Endothelial cell of umbilical vein (primary cell): ENCODE measurements at places on chromosomes 1 and 21. TPM values are rescaled to one million over a fixed set of nuclear protein-coding genes. Genes with fewer than 3 reads are reported as not detected.

- no peak for DNase-seq
Observed at GRCh38 chr1:61523893-61524605, 200.9 kb downstream of the TM2D1 start.

KRTAP21-2 gene
- not detected in 2 replicates for total RNA-seq

- DNase-seq: no peak
Observed at GRCh38 chr1:86775395-86775794, 71.0 kb downstream of the SH3GLB1 start.

- no peak for DNase-seq
Observed at GRCh38 chr1:36989241-36989640, 45.1 kb downstream of the GRIK3 start.

GRCh38 chr1:84385347-84385746 lies 12.9 kb upstream of the DNASE2B start:
- no peak for DNase-seq

DNA sequence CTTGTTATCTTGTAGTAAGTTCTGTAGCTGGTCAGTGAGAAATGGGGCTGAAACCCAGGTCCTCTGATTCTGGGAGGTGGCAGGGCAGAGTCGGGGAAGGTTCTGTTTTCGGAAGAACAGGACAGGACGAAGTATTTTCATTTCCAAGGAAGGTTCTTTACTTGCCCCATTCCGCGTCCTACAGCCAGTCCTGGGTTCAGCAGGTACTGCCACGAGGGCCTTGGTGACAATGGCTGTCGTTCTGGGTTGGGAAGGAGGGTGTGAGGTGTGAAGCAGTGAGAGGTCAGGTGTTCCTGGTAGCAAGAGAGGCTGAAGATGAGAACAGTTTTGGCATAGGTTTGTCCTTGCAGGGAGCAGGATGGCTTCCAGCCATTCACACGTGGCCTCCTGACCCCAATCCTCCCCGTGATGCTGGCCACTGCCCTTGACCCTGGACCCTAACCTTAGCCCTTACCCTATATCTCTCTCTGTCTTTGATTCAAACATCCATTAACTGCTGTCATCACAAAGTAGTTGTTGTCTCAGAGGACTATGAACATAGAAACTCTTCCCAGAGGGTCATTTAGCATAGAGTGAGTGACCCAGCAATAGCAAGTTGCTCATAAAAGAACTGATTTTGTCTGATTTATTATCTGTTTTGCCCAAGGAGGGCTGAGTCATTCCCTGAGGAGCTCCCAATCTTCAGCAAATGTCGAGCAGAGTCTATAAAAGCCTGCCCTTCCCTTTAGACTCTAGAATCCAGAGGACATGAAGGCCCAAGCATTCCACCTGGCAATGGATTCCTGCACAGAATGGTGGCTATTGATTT lies 25.0 kb downstream of the VASH2 start:
- DNase-seq: no peak

DNA sequence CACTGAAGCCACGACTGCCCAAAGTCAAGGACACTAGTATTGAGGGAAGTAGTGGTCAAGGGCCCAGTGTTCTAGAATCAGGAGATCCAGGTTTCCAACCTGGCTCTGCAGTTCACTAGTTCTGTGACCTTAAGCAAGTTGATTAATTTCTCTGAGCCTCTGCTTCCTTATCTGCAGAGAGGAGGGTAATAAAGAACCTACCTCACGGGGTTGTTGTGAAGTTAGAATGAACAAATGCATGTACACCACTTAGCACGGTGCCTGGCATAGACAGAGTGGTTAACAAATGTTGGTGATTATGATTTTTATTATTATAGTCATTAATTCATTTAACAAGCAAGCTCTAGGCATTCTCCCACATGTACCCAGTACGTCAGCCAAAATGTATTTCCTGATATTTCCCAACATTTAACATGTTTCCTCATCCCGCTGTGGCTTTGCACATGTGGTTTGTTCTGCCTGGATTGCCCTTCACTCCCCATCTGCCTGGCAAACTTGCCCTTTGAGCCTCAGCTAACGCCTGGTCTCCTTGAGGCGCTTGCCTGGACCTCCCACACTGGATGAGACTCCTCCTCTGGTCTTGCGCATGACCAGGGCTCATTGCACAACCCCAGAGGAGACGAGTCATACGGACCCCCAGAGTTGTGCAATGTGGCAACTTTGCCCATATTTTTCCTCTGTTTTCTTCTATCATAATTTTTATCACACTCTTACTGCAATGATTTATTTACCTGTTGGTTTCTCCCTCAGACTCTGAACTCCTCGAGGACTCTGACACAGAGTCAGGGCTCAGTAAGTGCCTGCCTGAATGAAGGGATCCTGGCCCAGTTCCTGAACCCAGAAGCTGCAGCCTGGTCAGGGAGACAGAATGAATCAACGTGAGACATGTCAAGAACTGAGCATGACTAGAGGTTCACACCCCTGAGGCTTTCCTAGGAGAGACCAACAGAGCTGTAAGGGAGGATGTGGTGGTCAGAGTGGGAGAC lies 20.7 kb upstream of the MFSD2A start:
- DNase-seq: no peak

CYP4B1 gene
- total RNA-seq: not detected in 2 replicates

GRCh38 chr21:24204641-24205040 lies 1402.6 kb downstream of the MRPL39 start:
- no peak for DNase-seq

ERG gene
- 210 and 223 TPM in 2 replicates for total RNA-seq

GRCh38 chr1:244054247-244054923 lies 3.3 kb downstream of the ZBTB18 start:
- no peak for DNase-seq

- DNase-seq: no peak
Observed at GRCh38 chr1:215878843-215879242, 311.7 kb downstream of the KCTD3 start.

GRCh38 chr21:43829575-43830119 lies 35.4 kb upstream of the AGPAT3 start:
- no peak for DNase-seq

GRCh38 chr1:234281826-234282489 lies 91.3 kb upstream of the COA6 start:
- DNase-seq: no peak

PADI4 gene
- total RNA-seq: not detected in 2 replicates

HES2 gene
- 9.4 and 13.3 TPM in 2 replicates for total RNA-seq

- no peak for DNase-seq
Observed at GRCh38 chr1:78292361-78292760, 198.4 kb upstream of the PTGFR start.

DNA sequence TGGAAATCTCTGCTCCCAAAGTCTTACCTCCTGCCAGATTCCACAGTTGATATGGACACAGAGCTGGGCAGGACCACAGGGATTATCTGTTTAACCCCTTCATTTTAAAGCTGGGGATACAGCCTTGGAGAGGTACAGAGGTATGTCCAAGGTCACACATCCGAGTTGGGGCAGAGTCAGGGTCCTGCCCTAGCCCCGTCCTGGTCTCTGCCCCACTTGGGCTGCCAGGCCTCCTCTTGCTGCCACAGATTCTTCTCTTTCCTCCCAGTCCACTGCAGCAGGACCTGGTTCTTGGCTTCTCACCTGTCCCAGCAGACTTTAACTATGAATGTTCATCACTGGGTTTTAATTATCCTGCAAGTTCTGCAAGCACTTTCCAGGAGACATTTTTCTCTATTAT lies 258.3 kb downstream of the MATN1 start:
- DNase-seq: no peak

RUNX3 gene
- not detected in 2 replicates for total RNA-seq

LRRC41 gene
- 69.2 and 71.5 TPM in 2 replicates for total RNA-seq

DNA sequence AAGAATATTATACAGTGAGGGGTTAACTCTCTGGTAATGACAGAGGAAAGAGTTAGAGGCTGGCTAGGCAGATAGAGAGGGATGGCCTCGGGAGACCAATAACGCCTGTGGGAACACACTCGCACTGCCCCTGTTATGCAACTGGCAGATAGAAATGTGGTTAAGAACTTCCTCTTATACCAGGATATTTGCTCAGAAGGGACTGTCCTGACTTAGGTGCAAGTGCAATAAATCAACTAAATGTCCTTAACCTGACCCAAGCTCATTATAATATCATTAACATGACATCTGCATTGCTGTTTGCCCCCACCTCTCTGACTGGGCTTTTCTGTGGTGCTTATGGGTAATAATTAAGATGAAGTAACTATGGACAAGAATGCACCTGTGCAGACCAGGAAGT lies 1518.0 kb downstream of the NCAM2 start:
- no peak for DNase-seq

PATJ gene
- total RNA-seq: 3.0 and 4.2 TPM in 2 replicates

- no peak for DNase-seq
Observed at GRCh38 chr1:183913567-183913993, 108.7 kb downstream of the RGL1 start.

- no peak for DNase-seq
Observed at GRCh38 chr1:48695161-48695560, 81.5 kb downstream of the BEND5 start.

- peak; percentile 13 for DNase-seq
Observed at GRCh38 chr1:10646347-10646861, 150.0 kb downstream of the CASZ1 start.

DNA sequence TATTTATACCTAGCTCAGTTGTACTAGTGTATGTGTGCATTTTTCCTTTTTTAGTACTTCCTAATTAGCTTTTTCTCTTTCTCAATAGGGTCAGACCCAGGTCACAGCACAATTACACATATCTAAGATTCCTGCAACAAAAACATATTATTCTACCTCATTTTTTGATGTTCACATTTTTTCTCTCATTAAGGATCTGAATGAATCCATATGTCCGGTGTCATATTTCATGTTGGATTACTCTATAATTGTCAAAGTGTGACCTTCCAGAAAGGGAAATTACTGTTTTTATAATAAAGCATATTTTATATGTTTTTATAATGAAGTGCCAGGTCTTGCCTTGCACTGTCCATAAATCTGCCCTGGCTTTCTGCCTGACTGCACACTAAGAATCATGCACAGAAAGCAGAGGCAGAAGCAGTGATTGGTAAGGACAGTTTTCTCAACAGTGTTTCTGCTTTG lies 143.7 kb downstream of the KCNT2 start:
- peak; percentile 55 for DNase-seq

- no peak for DNase-seq
Observed at GRCh38 chr1:42002220-42002619, 83.5 kb upstream of the HIVEP3 start.

DNA sequence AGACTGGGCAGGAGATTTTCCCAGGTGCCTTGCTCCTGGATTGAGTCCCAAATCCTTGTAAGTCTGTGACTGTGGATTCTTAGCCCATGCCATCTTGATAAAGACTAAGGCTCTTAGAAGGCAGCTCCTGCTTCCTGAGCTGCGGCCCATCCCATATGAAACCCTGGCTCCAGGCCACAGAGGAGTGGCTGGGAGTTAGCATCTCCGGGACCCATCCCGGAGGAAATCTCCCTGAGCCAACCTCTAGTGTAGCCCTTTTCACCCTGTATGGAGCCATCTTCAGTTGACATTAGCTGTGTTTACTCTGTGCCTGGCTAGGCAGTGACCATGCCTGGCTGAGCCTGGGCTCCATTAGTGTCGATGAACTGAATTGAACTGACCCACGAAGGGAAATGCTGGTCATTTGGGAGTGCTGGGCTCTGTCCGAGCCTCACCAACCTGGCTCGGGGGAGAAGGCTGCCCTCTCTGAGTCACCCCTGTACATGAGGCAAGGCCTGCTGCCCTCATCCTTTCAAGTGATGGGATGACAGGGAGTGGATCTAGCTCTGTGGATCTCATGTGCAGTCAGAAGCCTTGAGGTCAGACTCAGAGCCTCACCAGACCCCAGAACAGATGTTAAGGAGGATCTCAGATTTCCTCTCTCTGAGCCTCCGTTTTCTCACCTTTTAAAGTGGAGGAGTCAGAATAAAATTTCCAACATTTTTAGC lies 37.5 kb downstream of the LGR6 start:
- no peak for DNase-seq

DNA sequence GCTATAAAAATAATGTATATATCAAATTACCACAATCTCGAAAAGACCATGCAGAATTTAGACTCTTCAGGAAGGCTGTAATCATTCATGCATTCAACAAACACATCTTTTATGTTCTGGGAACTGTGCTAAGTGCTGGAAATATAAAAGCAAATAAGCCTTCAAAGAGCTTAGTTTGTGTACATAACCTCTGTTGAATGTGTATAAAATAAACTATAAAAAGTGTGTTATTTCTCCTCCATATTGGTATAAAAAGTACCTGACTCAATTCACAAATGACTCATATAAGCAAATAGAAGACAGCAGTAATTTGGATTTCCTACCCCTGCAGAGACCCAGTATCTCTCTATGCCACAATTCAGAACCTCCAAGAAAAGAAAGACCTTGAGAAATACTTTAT lies 36.8 kb downstream of the RAB3GAP2 start:
- no peak for DNase-seq

IQCC gene
- total RNA-seq: 1.8 and 2.2 TPM in 2 replicates

- DNase-seq: peak; percentile 49
Observed at GRCh38 chr1:152110365-152110859, 4.8 kb downstream of the TCHH start.

RPE65 gene
- total RNA-seq: not detected in 2 replicates

- DNase-seq: no peak
Observed at GRCh38 chr1:150760013-150760412, 5.6 kb downstream of the CTSS start.

GRCh38 chr1:223479261-223479660 lies 86.0 kb downstream of the CCDC185 start:
- no peak for DNase-seq

NBPF20 gene
- total RNA-seq: 5.0 and 5.3 TPM in 2 replicates

DNA sequence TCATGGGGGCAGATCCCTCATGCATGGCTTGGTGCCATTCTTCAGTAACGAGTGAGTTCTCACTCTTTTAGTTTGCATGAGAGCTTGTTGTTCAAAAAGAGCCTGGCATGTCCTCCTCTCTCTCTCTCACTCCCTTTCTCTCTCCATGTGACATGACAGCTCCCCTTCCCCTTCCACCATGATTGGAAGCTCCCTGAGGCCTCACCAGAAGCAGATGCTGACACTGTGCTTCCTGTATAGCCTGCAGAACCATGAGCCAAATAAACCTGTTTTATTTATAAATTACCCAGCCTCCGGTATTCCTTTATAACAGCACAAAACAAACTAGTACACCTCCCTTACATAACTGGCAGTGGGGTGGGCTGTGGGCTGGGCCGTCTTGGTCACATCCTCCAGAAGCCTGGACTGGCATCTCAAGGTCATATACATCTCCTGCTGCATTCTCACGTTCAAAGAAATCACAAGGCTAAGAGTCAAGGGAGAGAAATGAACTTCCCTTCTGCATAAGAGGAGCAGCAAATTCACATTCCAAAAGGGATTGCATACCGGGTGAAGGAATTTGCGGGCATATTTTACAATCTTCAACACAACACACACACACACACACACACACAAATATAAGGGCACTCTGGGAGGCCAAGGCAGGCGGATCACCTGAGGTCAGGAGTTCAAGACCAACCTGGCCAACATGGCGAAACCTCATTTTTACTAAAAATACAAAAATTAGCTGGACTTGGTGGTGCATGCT lies 2.3 kb upstream of the CCSAP start:
- no peak for DNase-seq
